ENCODE measurements at places on chromosomes 7 and 10. TPM values are rescaled to one million over a fixed set of nuclear protein-coding genes. Genes with fewer than 3 reads are reported as not detected.

- no peak for DNase-seq
Measured at GRCh38 chr7:135747366-135747765, 1.2 kb downstream of the FAM180A start.

DNA sequence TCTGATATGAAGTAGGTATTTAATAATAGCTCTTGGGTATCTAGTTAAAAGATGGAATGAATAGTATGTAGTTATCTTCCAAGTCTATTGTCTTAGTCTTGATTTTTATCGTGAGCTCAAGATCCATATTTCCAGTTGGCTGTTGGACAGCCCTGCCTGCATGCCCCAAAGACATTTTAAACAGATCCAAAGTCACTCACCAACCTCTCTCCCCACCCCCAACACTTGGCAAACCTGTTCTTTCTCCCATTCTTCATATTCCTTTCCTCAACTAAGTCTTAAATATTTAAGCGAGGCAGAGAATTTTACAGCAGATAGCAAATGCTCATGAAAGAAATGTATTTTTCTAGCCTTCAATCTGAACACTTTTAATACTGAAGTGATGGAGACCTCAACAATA, 80.7 kb upstream of the PALS2 start:
- no peak for DNase-seq

Gene TLL2
- 0.17 TPM for total RNA-seq

DNA sequence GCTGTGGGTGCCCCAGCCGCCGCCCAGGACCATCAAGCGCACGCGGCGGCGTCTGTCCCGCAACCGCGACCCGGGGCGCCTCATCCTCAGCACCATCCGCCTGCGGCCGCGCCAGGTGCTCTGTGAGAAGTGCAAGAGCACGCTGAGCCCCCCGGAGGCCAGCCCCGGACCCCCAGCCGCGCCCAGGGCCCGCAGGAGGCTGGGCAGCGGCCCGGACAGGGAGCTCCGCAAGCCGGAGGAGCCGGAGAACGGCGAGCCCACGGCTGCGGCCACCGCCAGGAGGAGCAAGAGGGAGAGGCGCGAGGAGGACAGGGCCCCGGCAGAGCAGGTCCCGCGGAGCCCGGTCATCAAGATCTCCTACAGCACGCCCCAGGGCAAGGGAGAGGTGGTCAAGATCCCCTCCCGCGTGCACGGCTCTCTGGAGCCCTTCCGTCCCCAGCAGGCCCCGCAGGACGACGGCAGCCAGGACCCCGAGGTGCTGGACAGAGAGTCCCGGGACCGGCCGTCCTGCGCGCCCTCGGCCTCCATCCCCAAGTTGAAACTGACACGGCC, 8.0 kb downstream of the PWWP2B start:
- DNase-seq: no peak

- DNase-seq: no peak
Measured at GRCh38 chr7:105246256-105246655, 142.5 kb downstream of the SRPK2 start.

- DNase-seq: no peak
Measured at GRCh38 chr10:13528875-13529713, at the start of gene BEND7. Gene BEND7 (minus strand): TSS chr10:13529014. CDS start chr10:13528533, 481 bp downstream.

DNA sequence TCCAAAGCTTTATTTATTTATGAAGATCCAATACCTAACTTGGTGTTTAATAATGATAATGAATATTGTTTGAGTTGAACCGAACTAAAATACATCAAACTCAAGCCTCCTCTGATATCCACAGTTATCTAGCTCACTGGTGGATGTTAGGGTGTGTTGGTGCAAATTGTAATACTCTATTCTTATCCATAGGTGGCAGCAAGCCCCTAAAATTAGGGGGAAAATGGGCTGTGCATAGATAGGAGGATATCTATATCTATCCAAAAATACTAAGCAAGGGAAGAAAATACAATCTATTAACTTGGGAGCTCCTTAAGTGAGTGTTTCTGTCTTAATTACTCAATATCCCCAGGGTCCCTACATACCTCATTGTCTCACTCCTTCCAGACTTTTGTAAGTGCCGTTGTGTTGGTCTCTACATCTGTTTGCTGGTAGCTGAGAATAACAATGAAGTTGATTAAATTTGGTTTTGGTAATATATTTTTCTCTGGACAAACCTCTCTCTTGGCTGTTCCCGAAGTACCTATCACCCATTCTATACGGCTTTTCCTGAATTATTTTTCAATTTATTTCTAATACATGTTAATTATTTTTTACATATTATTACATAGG, 55.0 kb upstream of the VWDE start:
- peak; percentile 19 for DNase-seq

DNA sequence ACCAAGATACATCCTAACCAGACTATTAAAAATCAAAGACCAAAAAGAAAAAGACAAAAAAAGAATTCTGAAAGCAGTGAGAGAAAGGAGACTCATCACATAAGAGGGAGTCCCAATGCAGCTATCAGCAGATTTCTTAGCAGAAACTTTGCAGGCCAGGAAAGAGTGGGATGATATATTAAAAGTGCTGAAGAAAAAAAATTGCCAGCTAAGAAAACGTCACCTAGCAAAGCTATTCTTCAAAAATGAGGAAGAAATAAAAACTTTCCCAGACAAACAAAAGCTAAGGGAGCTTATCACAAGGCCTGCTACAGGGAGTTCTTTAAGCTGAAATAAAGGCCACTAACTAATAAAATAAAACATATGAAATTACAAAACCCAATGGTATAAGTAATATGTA, 40.5 kb upstream of the CDK6 start:
- no peak for DNase-seq
